ENCODE measurements at places on chromosomes 4 and X.

DNA sequence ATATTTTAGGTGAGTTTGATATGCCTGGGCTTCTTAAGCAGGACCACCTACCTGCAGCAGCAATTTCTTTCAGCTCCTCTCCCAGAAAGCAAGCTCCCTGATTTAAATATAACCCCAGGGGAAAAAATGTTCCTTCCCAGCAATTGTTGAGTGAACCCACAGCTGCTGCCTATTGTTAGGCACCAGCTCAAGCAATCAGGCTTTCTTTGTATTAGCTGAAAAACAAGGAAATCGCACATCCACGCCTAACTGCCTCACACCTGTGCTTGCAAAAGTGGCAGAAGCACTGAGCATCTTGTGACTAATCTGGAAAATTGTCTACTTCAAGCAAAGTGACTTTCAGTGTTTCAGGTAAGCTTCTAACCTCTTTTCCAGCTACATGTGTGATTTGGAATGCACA lies 432.2 kb downstream of the SMARCA1 start:
- H3K4me3 ChIP-seq, result no peak overlapping the region
- no peak for DNase-seq
- no peaks in the 10 kb centered on the region for H3K4me1 ChIP-seq
- no peaks in the 10 kb centered on the region for H3K27me3 ChIP-seq

DNA sequence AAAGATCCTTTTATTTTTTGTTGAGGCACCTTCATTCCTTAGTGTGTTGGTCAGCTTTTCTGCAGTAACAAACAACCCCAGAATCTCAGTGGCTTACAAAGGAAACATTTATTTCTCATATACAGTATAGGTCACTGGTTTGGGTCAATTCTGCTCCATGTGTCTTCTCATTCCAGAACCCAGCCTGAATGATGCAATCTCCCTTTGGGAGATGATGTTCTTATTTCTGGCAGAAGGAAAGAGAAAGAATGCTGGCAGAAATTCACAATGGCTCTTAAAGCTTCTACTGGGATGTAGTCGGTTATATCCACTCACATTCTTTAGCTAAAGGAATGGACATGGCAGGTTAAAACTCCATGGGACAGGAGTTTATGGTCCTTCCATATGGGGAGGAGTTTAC lies 42.3 kb downstream of the IDS start:
- H3K36me3 ChIP-seq, result no peaks in the 10 kb centered on the region
- H3K4me3 ChIP-seq, result no peak overlapping the region
- no peaks in the 10 kb centered on the region for H3K4me1 ChIP-seq

- H3K27ac ChIP-seq, result no peak overlapping the region
- no peaks in the 10 kb centered on the region for H3K4me1 ChIP-seq
- H3K4me3 ChIP-seq, result no peak overlapping the region
- no peak for DNase-seq
These were observed 28.3 kb downstream of the FAT1 start for GRCh38 chr4:186695392-186695791.

- H3K4me3 ChIP-seq, result no peak overlapping the region
- H3K36me3 ChIP-seq, result no peaks in the 10 kb centered on the region
- no peaks in the 10 kb centered on the region for H3K27me3 ChIP-seq
These were observed 399.0 kb downstream of the GBA3 start for GRCh38 chr4:23091711-23092110.

DNA sequence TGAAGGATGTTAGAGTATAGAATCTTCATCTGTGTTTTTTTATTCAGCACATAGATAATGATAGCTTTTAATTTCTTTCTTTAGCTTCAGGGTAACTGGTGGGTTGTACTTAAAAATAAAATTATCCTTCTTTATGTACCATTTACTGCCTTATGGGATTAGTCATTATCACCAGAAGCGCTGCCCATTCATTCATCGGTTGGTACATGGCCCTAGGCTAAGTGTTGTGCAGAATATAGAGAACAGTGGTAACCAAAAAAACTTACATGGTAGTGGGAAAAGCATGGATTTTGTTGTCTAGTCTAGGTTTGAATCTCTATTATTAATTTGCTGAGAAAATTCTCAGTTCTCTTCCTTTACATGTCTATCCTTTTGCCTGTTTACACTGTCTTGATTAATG lies 43.5 kb upstream of the PDE5A start:
- no peak overlapping the region for H3K27ac ChIP-seq
- H3K4me3 ChIP-seq, result no peak overlapping the region
- H3K36me3 ChIP-seq, result no peaks in the 10 kb centered on the region
- DNase-seq, result no peak
- H3K27me3 ChIP-seq, result no peaks in the 10 kb centered on the region

All from effector memory CD4-positive, alpha-beta T cell (primary cell).